CD4-positive, alpha-beta T cell treated with Interleukin-6 at 100 ng/mL for 8 hours (primary cell): ENCODE measurements at places on chromosomes 1 and 21.

GRCh38 chr1:7287013-7287412, 484.1 kb upstream of the VAMP3 start:
- DNase-seq: no peak

DNA sequence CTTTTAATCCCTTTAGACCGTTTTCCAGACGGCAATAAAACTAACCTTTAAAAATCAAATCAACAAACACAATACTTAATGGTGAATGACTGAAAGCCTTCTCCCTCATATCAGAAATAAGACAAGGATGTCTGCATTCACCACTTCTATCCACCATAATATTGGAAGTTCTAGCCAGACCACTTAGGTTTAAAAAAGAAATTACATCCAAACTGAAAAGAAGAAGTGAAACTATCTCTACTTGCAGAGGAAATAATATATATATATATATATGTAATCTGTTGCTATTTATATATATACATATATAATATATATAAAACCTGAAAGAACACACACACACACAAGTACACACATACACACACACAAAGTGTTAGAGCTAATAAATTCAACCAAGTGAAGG, 100.4 kb downstream of the BRINP3 start:
- DNase-seq: no peak

DNA sequence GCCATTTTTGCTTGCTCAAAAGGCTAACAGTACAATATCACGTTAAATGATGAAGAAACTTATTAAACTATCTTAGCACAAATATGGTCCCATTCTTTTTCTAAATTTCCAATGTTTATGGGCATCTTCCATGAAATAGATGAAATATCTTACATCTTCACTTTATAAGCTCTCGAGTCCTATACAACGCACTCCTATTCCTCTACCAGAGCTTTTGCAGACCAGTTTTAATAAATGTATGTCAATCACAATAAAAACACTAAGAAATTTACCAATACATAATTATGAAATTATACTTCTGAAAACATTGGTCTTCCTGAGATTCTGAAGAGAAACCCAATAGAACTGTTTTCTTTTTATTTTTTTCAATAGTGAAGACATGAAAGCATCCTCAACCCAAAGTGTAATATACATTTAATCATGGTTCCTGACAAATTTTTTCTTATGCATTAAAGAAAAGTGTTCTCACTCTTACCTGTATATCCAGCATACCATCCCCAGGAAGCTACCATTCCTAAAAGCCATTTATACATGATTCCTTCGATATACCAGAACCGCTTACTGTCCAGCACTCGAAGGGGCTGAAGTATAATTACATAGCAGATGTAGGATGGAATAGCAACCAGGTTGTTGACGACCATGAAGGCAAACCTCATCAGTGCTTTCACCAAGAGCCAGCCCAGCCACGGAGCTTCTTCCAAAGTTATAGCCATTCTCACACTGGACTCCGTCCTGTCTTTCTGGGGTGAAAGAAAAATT, 1.8 kb downstream of the LPGAT1 start:
- no peak for DNase-seq

DNA sequence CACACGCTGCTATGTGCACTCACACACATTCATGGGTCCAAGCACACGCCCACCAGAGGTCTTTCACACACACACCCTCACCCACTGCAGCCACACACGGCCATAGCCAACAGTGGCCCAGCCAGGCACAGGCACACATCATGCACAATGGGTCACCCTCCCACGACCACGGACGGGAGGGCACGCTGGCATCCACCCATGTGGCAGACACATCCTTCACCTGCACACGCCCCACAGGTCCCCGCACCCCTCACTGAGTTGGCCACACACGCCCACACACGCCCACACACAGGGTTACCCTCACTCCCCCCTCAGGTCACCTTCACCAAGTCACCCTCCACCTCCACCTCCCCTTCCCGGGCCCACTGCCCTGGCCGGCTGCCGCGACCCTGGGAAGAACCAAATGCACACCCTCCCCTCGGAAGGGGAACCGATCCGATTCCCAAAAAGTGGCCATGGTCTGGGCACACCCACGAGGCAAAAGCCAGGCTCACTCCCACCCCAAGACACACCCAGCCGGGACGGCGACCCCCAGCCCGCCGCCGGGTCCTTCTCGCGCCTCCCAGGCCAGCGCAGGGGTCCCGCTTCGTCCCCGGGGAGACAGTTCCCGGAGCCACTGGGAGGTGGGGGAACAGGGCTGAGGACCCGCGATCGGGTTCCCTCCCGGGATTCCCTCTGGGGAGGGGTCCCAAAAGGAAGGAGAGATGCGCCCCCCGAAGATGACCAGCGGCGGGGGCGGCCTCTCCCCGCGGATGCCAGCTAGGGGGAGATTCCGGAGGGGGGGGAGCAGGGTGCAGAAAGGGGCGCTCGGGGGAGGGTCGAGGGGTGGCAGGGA, 860 bp downstream of the SDC3 start:
- DNase-seq: no peak

GRCh38 chr1:1665815-1666251, 7.0 kb upstream of the CDK11B start:
- no peak for DNase-seq

DNA sequence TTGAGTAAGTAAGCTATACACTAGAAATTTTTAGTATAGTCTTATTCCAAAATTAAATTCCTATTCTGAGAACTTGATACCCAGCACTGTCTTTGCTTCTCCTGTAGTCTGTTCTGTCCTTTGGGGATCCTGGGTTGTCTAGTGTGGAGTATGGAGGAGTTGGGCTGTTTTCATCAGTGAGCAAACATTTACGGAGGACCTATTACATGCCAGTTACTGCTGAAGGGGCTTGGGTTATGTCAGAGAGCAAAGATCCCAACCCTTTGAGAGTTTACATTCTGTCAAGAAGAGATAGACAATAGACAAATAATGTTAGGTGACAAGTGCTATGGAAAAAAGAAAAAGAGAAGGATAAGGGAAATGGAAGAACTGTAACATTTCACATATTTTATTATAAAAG, 9.0 kb downstream of the TRAPPC10 start:
- DNase-seq: no peak
